NCI-H748 treated with DMSO at 0.1 percent for 48 hours (cell line): ENCODE measurements at places on chromosomes 12 and 14.

GRCh38 chr14:33349871-33350270, 411.2 kb downstream of the NPAS3 start:
- DNase-seq, result peak; percentile 74

DNA sequence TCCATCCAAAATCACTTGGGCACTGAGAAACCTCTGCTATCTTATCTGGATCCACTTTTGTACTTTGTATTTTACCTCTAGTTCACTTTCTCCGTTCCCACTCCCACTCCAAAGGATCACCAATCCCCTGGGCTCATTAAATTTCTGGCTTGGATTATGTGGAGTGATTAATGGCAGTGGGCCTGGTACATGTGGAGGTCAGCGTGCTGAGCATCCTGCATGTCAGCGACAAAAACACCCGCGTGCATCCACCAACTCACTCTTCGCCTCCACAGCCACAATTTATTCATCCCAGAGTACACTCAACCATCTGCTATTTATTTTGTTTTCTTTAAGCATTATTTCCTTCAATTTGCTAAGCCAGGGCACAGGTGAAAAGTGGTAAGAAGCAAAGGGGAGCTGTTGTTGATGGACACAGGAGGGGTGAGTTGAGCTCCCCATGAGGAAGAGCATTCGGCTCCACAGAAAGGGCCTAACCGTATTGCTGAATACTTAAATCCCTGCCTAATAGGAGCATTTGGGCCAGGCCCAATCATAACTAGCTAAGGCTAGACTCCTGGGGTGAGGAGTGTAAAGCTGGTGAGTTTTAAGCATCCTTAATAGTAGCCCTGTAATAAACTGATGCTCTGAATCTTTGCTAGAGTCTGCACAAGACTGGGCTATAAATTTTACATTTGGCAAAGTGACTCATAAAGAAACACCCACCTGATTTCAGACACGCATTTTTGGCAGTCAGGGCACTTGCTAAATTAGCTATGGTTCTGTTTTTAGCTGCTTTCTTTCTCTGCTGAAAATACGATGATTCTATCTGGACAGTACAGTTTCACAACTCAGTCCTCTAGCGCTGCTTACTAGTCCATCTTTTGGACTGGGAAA, 137.8 kb downstream of the SLC25A21 start:
- DNase-seq, result no peak

DNA sequence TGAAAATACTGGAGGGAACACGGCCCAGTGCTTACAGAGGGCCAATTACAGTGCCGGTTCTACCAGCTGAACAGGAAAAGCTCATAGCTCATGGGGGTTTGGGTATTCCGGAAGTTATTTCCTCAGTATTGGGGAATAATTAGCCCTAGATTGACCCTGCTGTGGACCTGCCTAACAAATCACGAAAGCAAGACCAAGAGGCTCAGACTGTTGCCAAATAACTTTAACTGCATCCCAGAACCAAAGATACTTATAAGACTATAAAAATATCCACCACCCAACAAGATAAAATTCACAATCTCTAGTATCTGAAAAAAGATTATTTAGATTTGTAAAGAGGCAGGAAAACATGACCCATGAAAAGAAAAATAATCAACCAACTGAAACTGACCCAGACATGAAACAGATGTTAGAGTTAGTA, 8.0 kb upstream of the OR5AU1 start:
- DNase-seq, result no peak

DNA sequence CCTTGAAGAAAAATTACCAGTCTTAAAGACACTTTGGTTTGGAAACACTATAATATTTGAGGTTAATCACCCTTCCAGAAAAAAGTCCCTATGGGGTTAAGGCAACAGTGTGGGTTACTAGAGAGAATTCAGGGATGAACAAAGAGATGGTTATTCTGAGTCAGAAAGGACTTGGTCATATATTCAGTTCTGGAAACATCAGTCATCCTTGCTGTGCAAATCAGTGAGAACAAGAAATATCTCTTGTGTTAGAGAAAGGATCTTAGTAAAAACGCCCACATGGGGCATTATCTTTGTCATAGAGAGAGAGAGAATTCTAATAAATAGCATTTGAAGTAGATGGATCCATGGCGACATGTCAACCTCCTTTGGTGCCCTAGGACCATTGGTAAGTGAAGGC, 59.4 kb upstream of the E2F7 start:
- no peak for DNase-seq
